Effector memory CD4-positive, alpha-beta T cell (primary cell): ENCODE measurements at places on chromosomes 12 and 14.

DNA sequence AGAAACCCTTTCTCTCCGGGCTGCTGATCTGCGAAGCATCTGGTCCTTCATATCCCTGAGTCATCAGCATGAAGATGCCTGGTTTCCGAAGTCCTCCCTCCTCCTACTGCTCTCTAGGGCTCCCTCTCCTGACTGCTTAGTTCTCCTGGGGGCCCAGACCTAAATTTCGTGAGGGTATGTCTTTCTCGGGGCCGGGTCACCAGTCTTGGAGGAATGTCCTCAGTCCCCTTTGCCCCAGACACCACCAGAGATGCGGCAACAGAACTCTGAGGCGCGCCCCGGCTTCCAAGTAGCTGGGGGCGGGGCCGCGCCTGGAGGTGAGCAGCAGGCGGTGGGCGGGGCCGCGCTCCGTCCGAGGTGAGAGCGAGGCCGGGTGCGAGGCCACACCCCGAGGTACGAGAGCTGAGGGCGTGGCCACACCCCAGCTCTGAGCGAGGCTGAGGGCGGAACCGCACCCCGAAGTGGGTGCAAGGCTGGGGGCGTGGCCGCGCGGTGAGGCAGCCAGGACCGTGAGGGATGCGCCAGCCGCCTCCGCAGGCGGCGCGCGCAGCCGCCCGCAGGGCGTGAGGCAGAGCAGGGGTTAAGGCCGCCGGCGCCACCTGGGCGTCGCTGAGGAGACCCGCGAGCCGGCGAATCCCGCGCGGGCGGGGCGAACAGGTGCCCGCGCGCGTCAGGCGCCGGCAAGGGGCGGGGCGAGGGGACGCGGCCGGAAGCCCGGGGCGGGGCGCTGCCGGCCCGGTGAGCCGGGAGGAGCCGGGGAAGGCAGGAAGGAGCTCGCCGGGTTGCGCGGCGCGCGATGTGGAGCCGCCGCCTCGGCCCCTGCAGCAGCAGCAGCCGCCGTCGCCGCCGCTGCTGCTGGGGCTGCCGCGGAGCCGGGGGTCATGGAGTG, at the start of gene BICDL1:
TSS of gene BICDL1 (plus strand) at position 765 of the 889 bp plus-strand sequence. CDS start 633 bp downstream, outside the sequence.
- DNase-seq: peak; percentile 98

DNA sequence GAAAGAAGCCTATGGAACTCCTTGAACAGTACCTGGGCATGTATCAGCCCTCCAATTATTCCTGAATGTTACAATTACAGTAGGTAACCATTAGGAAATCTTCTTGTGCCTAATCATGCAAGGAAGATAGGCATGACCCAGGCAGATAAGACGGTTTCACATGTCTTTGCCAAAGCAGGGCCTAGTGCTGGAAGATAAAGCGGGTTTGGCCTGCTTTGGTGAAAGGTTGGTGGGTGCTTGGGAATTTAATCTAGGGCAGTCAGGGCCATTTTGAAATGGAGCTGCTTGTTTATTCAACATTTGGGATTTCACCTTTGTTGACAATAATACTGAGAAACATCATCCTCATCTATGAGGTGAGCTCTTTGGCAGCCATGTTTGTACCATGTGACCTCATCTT, 12.5 kb upstream of the SRSF5 start:
- DNase-seq: no peak

DNA sequence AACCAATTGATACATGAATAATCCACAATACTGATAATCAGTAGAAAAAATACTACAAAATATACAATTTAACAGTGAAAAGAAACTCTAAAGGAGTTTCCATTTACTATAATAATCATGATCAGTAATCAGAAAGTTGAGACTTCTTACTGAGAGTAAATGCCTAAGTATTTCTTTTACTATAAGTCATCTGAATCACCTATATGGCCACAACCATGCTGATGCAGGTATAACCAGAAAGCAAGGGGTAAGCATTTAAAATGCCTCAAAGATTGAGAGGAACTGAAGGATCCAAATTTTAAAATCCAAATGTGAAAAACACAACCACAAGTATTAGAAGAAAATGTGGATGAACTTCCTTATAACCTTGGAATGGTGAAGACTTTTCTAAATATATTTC, 23.4 kb downstream of the CDK17 start:
- no peak for DNase-seq

DNA sequence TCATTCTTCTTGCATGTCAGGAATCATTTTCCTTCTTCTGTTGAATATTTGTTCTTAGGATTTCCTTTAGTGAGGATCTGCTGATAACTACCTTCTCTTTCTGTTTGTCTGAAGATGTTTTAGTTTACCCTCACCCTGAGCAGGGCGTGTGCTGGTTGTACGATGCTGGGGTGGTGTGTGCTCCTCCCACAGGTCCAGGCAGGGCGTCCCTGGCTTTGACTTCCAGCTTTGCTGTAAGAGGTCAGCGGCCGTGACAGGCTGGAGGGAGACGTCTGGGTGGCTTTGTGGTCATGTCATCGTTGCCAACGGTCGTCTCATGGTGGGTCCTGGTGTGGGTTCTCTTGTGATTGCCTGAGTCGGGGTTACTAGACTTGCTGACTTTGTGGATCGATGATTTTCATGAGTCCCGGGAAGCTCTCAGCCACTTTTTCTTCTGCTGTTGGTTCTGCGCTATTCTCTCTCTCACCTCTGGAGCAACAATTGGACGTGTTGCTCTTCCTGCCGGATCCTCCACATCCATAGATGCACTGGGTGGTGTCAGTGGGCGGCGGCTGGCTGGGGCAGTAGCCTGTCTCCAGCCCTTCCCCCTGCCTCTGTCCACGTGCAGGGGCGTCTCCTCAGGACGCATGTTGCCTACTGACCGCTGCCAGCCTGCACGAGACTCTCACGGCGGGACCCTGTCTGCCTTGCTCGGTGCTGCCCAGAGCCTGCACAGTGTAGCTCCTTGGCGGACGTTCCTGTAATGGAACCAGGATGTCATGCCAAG, 8.4 kb downstream of the PACS2 start:
- DNase-seq: no peak

- no peak for DNase-seq
Observed at GRCh38 chr14:99615497-99616157, 11.6 kb upstream of the CCDC85C start.

- no peak for DNase-seq
Observed at GRCh38 chr12:54364413-54364812, at the start of gene GPR84. TSS of gene GPR84 (minus strand) at chr12:54364486. CDS start at chr12:54363851, 635 bp downstream.

- no peak for DNase-seq
Observed at GRCh38 chr12:65171870-65172269, 2.5 kb downstream of the LEMD3 start.

- no peak for DNase-seq
Observed at GRCh38 chr14:71804992-71805391, 127.2 kb upstream of the RGS6 start.

- no peak for DNase-seq
Observed at GRCh38 chr14:69711065-69711464, 55.9 kb upstream of the SRSF5 start.

- no peak for DNase-seq
Observed at GRCh38 chr12:1738446-1738845, 47.6 kb downstream of the ADIPOR2 start.

DNA sequence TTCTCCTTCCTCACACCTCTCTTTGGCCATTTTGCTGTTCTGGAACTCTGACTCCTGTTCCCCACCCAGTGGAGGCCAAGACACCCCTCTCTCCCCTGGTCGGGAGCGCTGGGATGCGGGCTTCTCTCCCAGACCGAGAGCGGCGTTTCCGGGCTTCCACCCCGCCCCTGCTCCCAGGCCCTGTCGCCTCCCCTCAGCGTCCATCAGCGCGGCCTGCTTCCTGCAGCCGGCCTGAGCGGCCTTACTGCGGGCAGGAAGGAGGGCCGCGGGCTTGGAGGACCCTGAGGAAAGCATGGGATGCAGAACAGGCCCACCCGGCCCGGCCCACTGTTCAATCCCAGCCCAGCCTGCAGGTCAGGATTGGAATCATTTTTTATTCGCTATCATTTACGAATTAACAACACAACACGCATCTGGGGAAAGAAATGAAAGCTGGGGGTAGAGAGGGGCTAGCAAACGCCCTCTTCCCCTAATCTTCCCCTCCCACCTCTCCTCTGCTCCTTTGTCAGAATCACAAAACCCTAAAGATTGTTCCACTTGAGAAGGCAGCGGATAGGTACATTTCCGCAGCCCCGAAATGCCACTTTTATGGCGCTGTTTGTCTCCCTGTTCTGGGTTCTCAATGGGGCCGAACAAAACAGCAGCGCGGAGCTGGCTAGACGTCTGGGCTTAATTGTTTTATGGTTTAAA, 3.8 kb upstream of the HOXC8 start:
- DNase-seq: no peak

DNA sequence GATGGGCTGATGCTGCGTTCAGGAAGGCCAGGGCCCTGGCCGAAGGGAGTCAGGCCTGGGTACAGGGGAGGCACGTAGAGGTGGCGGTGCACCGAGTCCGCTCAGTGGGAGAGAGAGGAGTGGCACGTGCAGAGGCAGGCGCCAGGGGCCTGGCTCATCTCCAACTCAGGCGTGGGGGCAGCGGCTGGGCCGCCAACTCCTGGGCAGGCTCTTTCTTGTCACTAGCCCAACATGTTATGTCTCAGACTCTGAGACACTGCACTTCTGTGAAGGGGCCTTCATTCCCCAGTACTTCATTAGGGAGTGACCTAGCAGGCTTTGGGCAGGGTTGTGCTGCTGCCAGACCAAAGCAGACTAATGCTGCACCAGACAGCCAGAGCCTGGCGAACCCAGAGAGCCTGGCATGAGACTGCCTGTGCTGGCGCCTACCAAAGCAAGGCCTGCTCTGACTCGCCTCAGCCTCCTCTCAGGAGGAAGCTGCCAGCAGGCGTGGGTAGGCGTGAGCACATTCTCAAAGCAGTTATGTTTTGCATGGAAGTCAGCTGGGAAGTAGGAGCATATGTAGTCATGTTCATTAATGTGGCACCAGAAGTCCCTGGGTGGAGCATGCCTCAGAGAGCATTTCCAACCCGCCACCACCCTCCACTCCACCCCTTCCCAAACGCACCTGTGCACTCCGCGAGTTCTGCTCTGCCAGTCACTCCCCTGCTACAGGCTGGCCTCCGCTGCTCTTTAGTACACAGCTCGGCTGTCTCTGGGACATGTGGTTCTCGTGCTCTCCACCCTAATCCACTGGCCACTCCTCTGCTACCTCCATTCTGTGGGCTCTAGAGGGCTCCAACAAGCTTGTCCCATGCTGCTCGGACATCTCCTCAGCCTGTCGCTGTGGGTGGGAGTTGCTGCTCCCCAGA, 9.7 kb downstream of the CKB start:
- DNase-seq: no peak
